ENCODE measurements at places on chromosomes 4 and X.

DNA sequence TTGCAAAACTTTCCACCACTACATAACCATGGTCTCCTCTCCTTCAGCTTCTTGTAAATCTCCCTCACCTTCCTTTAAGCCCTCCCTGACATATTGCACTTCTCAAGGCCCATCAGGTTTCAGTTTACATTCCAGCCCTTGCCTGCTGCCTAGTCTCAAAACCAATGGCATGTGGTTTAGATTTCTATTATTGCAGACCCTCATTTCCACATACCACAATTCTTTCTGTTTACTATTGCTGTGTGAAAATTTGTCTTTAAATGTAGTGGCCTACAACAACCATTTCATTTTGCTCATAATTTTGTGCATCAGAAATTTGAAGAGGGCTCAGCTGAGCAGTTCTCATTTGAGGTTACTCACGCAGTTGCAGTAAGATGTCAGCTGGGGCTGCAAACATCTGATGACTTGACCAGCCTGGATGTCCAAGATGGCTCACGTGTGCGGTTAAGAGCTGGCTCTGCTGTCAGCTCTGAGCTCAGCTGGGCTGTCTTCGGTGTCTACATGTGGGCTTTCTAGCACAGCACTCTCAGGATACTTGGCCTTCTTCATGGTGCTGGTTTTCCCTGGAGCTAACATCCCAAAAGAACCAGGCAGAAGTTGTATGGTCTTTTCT, 29.9 kb upstream of the SOD3 start:
- no peak for DNase-seq

GRCh38 chrX:78213331-78213730, 73.9 kb upstream of the TAF9B start:
- no peak for DNase-seq

DNA sequence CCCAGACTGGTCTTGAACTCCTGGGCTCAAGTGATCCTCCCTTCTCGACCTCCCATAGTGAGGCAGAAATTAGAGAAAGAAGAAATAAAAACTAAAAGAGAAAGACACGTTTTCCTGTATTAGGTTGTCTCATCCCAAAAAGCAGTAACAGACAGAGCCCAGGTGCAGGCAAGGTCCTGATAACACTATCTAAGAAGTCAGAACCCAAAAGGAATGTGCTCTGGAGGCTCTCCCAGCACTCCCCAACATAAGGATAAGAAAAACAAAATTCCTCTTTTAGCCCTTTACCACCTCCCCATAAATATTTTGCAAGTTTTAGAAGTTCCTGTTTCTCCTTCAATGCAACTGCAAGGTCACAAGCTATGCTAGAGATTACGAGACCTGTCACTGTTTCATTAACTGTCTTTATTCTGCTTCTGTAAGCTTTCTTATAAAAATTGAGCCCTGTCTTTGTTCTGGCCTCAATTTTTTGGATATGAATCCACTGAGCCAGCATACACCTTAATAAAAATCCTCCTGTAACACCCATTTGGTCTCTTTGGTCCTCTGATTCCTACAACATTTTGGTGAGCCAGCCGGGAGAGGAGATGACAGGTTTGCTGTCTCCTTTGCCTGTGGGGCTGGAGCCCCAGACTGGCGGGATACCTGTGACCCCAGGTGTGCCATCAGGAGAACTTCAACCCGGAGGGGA, 25.9 kb downstream of the LIAS start:
- no peak for DNase-seq

DNA sequence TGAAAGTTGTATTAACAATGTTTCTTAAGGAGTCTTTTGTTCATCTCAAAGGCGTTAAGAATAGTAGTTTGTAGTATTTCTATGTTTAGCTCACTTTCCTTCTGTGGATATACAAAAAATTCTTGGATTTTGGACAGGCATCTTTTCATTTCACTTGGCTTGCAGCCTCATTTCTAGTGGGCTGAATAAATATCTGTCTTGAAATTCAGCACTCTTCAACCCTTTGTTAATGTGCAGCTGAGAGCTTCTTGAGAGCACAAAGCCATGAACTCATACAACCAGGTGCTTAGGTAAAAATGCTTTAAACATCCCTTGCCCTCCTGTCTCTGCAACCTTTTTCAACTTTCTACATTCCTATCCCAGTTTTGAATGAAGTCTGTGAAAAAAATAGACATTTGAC, 1003.2 kb downstream of the C4orf33 start:
- no peak for DNase-seq

DNA sequence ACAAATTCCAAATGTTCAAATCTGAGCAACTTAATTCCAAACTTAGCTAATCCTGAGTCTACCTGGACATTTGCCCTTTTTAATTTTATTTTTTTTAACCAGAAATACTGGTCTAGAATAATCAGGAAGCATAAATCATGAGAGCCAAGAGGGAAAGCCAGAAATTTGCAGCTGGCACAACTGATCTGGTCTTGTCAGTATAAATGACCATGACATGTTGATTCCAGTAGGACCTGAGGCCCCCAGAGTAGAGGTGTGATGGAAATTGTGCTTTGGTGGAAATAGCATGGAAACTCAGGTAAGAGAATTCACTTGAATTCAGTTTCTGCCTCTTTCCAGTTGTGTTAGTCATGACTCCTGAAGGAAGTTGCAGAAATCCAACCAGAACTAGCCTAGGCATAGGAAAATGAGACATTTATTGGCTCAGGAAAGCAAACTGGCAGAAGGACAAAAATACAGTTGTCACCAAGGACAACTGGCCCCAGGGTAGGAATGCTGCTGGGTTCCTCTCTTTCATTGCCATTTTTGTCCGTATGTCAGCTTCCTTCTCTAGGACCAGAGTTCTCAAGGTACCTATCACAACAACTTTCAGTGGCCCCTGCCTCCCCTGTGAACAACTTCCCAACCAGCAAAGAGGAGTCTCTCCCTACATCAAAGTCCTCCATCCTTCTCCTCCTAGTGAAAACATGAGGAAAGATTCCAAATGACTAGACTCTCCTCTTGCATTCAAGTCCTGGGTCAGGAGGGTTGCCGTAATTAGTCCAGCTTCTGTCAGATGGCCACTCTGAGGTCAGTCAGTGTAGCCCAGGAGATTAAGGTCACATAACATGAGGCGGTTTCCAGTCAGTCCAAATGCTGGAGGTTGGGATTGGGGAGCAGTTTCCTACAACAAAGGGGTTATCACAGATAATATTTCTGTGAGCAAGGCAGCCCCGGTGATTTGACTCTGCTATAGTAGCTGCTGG, 29.3 kb upstream of the MYOZ2 start:
- no peak for DNase-seq

- no peak for DNase-seq
Measured at GRCh38 chr4:125198916-125199315, 115.8 kb upstream of the FAT4 start.

- no peak for DNase-seq
Measured at GRCh38 chr4:139511320-139511719, 44.7 kb downstream of the SETD7 start.

GRCh38 chr4:173252024-173252935, 81.9 kb downstream of the HMGB2 start:
- peak; percentile 84 for DNase-seq

GRCh38 chrX:43974100-43974475, 898 bp upstream of the NDP start:
- no peak for DNase-seq

DNA sequence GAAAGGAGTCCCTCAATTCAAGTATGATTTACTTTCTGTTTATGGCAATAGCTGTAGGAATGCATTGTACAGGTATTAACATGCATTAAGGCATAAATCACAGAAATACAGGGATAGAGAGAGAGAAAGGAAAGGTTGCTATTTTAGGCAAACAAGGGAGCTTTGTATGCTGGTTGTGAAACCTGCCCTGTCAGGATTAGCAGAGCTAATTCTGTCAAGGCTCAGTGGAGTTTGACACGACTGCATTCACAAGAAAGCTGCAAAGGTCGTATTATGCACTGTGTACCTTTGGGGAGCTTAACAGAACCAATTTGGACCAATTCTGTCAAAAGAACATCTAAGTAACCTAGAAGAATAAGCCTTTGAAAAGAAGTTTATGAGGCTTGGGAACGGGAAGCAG, 239.3 kb downstream of the GRIA2 start:
- no peak for DNase-seq

DNA sequence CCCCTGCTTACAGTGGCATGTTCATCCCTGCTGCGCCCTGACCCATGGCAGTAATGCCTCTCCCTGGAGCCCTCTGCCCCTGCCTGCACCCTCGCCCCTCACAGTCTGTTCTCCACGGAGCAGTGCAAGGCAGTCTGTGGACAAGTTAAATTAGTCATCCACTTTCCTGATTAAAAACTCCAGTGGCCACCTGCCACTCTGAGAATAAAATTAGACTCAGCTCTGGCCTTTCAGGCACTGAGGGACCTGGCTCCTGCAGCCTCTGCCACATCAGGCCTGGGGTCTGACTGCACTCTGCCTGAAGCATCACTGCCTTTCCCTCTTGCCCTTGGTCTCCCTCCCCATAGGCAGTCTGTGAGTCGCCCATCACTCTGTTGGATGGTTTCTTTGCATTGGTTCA, 53.6 kb downstream of the GRK4 start:
- no peak for DNase-seq

DNA sequence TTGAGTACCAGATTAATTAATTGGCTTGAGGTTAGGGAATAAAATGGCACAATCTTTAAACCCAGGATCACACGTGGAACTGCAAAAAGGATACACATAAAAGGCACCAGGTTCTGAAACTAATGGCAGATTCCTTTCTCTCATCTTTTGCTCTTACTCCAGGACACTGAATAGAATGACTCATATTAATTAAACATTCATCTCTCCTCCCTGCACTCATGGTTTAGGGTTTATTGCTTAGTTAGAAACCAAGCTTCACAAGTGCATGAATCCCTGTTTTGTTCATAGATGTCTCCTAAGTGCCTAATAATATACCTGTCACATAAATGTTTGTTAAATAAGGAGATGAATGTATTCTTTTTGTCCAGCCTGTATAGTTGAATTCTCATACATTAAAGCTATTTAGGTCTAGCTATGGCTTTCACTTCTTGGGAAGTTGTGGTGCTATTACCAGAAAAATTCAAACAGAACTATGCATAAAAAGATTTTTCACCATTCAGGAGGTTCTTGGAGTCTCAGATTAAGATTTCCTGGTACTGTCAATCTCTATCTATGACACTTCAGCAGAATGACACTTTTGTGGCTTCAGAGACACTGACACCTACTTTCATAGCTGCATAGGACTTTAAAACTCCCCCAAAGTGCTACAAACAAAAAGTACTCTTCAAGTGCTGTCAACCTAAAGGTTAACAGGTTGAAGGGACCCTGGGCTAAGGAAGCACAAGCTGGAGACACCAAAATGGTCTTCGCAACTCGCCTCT, 7.4 kb downstream of the CORIN start:
- DNase-seq = no peak

DNA sequence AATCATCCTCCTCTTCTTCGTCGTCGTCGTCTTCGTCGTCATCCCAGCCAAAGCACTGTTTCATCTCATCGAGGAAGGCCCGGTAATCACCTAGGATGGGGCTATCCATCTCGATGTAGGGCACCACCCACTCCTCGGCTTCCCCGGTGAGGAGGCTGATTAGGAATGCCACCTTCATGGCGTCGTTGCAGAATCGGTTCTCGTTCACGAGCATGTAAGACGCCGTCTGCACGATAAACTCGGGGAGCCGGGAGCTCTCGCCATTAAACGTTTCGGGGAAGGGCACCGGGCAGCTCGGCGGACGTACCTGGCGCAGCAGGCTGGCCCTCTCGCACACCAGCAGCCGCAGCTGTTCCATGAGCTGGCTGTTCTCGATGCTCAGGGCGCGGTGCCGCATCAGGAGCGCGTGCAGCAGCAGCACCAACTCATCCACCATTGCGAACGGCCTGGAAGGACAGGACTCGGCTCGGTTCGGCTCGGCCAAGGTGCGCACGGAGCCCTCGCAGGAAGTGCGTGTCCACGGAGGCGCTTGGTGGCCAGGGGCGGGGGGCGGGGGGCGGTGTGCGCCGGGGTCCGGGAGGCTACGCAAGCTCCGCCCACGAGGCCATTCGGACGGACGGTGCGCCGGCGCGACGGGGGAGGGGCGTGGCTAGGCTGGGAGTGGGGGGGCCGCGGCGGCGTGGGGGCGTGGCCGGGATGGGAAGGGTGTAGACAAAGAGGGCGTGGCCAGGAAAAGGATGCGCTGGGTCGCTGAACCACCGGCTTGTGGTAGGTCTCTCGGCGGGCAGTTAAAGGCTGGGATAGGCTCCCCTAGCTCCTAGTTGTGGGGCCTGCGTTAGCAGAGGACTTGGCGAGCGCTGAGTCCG, at the start of gene LDOC1:
LDOC1 (minus strand) TSS at position 544 of the 866 bp plus-strand sequence; CDS start at position 436, 108 bp downstream.
- peak; percentile 23 for DNase-seq

GRCh38 chr4:73454920-73455319, 18.9 kb downstream of the AFP start:
- DNase-seq = no peak

DNA sequence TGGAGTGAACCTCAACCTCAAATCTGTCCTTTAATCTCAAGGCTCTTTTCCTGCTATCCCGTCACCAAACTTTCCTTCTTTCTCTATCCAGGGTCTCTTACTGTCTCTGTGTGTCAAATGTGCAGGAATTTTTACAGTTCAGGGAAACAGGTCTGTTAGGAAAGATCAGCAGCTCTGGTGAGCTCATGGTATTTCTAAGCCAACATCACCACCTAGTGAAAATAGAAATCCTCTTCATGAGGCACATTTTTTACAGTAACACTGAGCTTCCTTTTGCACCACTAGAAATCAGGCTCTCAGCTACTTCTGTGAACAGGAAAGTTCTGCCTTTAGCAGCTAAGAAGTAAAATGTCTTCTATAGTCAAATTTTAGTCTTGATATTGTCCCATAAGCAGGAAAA, 39.6 kb downstream of the NUDT11 start:
- DNase-seq = no peak

DNA sequence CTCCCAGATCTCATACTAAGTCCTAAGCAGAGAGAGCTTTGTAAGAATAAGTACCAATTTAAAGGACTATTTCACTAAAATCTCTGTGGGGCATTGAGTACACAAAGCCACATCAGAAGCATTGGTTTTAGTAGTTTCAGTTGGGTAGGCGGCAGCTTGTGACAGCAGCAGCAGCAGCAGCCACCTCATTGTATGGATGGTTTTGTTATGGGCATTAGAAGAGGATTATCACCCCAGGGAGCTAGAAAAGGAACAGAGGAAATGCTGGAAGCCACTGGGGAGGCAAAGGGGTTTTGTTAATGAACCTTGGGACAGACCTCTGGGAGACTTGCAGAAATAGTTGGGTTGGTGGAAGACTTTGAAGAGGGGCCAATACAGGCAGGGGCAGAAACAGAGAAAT, 93.9 kb upstream of the FRMPD3 start:
- DNase-seq = peak; percentile 62

GRCh38 chr4:100649417-100649816, 131.6 kb upstream of the EMCN start:
- no peak for DNase-seq

DNA sequence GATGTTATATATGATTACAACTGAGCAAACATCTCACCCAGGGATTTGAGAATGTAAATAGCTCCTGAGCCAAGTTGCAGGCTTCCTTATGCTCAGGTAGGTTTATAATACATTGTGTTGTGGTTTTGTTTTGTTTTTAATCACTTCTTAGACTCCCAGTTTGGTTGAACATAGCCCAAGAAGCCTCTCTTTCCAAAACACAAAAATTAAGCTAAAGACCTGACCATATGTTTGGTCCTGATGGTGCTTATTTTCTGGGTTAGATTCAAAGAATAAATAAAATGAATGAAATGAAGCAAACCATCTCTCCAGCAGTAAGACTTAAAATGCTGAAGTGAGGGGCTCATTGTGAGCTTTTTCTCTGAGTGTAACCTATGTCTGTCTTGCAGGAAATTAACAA, 93.5 kb downstream of the GRXCR1 start:
- DNase-seq = no peak

GRCh38 chr4:24428850-24429249, 155.5 kb downstream of the DHX15 start:
- no peak for DNase-seq

Data from NCI-H2081 (cell line).